ENCODE measurements at places on chromosomes 4 and X.

DNA sequence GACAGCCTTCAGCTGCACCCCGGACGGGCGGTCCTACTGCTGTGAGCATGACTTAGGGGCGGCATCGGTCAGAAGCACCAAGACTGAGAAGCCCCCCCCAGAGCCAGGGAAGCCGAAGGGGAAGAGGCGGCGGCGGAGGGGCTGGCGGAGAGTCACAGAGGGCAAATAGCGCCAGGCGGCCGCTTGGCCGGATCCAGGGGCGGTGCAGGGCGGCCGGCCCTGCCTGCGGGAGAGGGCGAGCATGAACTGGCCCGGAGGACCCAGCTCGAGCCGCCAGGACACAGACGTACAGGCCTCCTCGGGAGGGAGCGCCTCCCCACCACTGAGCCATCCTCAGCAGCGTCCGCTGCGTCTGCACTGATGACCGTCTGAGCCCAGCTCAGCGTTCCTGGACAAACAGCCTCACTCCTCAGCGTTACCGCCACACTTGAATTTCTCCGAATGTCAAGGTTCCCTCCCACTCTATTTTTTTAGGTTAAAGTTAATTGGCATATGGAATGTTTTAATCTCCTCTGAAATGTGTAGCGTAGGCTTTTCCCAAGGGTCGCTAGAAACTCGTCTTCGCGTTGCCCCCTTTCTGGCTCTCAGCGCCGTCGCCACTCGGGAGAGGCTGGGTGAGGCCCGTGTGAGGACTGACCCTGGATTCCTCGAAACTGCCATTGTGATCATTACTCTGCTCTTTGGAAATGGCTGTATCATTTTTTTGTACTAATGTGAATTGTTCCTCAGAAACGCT lies 29.9 kb downstream of the NELFA start:
- DNase-seq, result no peak

DNA sequence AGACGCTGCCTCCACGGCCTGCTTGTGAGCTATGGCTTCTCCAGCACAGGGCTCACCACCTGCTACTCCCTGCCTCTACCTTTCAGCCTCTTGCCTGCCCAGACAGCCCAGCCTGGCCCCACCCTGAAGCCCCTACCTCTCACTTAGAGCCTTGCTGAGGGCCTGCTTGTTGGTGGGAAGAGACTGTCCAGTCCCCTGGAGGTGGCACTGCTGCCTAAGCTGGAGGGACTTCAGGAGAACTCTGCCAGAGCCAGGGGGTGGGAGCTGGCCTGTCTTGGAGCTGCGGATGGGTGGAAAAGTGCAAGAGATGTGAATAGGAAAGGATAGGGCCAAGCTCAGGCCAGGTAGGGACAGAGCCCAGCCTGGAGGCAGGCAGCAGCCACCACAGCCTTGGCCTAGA lies 2.7 kb upstream of the ZNF185 start:
- no peak for DNase-seq

DNA sequence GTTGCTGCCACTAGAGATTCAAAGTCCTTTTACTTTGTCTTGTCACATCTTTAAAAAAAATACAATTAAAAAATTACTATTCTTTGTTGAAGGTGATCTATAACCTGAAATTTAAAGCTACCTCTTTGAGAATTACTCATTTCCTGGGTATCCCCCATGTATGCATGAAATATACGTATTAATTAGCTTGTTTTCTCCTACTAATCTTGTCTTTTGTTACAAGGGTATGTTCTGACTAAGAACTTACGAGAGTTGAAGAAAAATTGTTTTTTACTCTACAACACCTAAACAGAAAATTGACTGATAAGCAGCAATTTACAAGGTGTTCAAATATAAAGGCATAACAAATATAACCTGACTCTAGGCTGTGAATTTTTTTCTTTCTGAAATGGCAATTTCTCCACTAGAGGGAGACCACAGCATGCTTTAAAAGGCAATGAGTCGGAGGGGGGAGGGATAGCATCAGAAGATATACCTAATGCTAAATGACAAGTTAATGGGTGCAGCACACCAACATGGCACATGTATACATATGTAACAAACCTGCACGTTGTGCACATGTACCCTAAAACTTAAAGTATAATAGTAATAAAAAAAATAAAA lies 249.6 kb downstream of the OPHN1 start:
- DNase-seq, result no peak

DNA sequence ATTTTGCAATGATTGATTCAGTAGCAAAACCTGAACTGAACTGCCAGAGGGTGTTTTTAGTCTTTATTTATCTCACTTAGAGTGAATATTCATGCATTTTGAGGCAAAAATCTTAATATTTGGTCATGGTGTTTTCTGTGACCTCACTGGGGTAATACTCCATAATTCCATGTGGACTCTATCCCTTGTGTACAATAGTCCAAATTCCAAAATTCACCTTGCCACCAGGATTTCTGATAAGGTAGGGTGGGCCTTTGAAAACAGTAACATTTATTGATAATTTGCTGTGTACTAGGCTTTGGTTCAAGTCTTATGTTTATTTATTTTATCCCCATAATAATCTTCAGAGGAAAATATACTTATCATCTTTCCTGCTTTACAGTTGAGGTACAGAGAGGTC lies 68.4 kb upstream of the PDE5A start:
- no peak for DNase-seq

- DNase-seq, result no peak
Measured at GRCh38 chr4:176404621-176405020, 84.9 kb downstream of the SPCS3 start.

GRCh38 chr4:165971933-165972332 lies 98.9 kb downstream of the TLL1 start:
- DNase-seq, result no peak

- no peak for DNase-seq
Measured at GRCh38 chrX:111719426-111720210, 38.6 kb downstream of the ALG13 start.

GRCh38 chr4:39702716-39703115 lies 4.8 kb downstream of the UBE2K start:
- DNase-seq, result no peak

DNA sequence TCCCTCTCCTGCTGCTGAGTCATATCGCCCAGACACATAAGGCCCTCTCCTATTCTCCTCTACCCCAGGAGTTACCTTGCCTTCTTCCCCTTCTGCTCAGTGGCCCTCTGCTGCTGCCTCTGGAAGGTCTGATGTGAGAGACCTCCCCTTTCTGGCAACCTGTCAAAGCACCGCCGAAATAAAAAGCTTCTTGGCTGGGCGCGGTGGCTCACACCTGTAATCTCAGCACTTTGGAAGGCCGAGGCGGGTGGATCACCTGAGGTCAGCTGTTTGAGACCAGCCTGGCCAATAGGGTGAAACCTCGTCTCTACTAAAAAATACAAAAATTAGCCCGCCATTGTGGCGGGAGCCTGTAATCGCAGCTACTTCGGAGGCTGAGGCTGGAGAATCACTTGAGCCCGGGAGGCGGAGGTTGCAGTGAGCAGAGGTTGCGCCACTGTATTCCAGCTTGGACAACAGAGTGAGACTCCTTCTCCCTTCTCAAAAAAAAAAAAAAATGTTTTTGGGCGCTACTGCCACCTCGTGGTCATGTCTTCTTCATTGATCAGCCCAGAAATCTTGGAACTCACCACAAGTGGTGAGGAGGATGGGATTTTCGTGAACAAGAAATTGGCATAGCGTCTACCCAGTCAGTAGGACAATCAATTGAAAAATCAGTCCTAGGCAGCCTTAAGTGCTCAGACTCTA lies 8.6 kb upstream of the ZXDA start:
- DNase-seq, result no peak

DNA sequence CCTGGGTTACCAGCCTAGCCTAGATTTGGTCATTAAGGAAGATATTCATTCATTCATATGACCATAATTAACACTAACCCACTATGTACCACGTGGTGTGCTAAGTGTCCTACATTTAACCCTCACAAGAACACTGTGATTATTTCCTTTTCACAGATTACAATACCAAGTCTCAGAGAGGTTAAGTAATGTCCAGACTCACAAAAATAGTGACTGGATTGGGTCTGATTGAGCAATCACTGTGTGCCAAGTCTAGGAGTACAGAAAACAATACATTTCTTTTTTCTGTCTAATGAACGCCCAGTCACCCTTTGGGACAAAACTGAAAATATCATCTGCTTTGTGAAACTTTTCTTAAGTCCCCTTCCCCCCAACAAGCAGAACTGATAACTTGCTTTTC lies 7.6 kb upstream of the DLG3 start:
- no peak for DNase-seq

- no peak for DNase-seq
Measured at GRCh38 chr4:82371497-82371896, 2.3 kb downstream of the HNRNPD start.

- no peak for DNase-seq
Measured at GRCh38 chr4:22688236-22688635, 4.5 kb upstream of the GBA3 start.

DNA sequence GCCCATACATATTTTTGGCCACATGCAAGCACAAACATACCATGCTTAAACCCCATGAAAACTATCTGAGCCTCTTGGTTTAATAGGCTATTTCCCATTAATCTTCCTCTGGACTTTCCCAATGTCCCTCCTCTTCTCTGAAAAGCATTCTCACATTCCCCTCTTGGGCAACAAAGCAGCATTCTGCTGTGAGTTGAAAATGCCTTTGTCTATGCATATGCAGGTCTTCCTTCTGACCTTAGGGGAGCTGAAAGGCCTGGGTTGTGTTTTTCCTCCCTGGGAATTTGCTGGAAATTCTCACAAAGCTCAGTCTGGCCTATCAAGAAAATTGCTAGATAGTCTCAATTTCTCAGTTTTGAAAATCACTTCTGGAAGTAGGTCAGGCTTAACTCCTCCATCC lies 4.2 kb downstream of the VSIG4 start:
- DNase-seq, result no peak

DNA sequence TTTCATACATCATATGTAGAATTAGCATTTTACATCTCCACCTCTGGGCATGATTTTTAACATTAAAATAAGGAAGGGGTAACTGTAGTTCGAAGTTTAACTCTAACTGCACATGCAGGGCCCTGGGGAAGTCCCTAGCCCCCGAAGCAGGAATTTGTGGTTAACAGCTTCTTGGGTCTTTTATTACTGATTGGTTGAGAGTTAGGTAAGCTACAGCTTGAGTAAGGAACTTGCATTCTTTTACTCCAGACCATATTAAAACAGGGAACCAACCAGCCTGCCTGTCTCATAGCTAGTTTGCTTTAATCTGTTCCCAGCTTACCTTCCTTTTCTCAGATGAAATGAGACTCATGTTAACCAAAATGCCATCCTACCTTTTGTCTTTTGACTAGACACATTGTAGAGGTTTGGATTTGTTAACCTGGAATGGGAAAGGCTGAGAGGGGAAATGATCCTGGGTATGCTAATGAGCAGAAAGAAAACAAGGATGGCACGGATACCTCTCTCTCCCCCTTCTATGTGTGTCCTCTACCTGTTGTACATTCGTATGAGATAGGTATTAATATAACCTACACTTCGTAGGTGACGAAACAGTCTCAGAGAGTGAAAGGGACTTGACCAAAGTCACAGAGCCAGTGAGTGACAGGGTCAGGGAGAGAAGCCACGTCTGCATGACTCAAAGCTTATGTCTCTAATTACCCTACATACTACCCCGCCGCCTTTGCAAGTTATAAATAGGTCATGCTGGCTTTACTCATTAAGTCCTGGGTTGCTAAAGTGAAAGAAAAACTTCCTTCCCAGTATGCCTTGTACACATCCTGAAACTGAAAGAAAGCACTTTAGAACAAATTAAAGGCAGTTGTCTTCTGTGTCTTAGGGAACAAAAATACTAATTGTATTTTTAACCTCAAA lies 119.5 kb upstream of the AFF2 start:
- no peak for DNase-seq

- no peak for DNase-seq
Measured at GRCh38 chr4:67533112-67533511, 12.2 kb downstream of the CENPC start.

GRCh38 chr4:138959097-138959815 lies 56.3 kb upstream of the NOCT start:
- no peak for DNase-seq

GRCh38 chr4:158906073-158906472 lies 137.2 kb downstream of the FNIP2 start:
- DNase-seq, result no peak

DNA sequence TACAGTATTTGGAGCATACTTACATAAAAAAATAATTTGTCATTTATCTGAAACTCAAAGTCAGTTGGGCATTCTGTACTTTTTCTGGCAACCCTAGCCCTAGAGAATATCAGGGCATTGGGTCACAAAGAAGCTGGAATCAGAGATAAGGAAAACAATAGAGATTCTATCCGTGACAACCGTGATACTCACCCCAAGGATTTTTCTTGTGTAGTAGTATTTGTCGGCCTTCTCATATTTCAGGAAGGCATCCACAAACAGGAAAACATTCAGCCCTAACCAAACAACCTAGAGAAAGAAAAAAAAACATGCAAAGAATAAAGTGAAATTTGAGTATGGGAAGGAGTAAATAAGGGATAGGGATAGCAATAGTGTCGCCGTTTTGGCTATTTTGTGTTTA lies 3.6 kb downstream of the NOX1 start:
- no peak for DNase-seq

GRCh38 chrX:129908636-129909035 lies 2.7 kb downstream of the UTP14A start:
- no peak for DNase-seq

DNA sequence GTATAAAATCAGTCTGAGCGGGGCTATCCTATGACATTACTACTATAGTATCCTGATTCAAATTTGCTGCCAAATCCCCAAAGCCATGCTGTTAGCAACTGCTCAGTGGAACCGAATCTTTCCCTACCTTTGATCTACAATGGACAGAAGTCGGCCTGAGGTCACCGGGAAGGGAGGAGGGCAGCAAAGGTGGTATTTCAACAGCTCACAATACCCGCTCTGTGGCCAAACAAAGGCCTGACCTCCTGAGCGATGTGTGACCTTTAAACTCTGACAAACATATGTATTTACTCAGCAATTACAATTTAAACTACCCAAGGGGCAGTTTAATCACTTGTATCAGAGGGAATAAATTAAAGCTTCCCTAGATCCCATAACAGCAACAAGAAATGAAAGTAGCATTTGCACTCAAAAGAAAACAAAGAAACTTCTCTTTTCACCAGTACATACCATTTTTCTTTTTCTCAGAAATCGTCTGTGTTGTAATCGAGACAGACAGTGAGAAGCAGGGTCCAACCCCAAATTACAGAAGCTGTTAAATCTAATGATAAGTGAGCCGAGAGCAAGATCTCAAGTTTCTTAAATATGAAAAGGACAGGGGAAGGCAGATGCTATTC lies 11.6 kb upstream of the TMEM128 start:
- DNase-seq, result no peak

Measured in NCI-H446 treated with DMSO at 0.1 percent for 48 hours (cell line).